CD4-positive, alpha-beta T cell treated with Interferon gamma for 1 hour (primary cell): ENCODE measurements at places on chromosomes 6 and 20.

- DNase-seq = no peak
These were observed 47.1 kb downstream of the HAO1 start for GRCh38 chr20:7893014-7893730.

GRCh38 chr6:13539572-13539971 lies 34.8 kb upstream of the SIRT5 start:
- DNase-seq = no peak

DNA sequence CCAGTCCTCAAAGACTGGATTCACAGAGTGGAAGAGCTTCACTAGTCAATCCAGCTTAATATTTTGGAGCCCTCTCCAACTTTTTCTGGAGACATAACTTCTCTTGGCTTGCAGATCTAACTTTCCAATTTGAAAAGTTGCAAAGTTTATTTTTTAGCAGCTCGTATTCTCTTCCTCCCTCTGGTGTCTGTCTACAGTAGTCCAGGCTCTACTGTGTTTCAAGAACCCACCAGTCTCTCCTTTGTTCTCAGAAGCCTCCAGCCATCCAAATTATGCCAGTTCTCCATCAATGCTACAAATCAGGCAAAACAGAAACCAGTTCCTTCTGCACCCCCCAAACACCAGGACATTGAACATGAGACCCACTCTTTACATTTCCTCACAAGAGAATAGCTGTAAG lies 376.1 kb upstream of the OPRM1 start:
- no peak for DNase-seq

GRCh38 chr20:1334761-1335160 lies 5.8 kb upstream of the SDCBP2 start:
- no peak for DNase-seq

DNA sequence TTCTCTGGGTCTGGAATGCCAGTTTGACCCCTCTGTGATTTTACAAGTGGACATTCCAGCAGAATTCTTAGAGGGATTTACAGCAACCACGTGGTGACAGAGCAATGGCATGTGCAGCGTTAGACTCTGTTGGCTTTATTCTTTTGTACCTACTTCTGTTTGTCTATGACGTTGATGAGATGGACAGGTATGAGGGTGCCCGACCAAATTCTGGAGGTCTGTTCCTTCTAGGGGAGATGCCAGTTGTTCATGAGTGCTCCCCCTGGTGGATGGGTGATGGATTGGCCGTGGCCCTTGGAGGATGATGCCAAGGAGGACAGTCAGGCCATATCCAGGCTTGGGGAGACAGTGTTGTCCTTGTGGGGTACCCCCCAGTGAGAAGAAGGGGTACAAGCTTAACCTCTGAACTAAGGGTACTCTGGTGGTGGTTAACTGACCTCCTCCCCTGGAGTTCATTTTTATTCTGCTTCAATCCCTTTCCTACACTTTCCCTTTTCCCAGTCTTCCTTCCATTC lies 198.6 kb downstream of the DTNBP1 start:
- DNase-seq = peak; percentile 45

DNA sequence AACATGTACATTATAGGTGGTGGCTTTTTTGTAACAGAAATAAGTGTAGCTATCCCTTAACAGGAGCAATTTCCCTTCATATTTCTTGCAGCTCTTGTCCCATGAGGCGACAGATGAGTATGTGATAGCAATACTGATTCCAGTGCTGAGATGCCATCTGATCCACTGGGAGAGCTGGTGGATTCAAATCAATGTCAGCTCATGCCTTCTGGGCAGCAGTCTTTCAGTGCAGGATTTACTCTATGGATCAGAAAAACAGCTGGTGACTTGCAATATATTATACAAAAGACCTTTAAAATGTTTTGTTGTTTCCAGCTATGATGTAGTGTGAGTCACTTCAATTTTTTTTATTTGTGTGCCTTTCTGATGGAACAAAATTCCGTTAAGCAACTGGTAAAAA lies 259.9 kb upstream of the SASH1 start:
- DNase-seq = no peak

DNA sequence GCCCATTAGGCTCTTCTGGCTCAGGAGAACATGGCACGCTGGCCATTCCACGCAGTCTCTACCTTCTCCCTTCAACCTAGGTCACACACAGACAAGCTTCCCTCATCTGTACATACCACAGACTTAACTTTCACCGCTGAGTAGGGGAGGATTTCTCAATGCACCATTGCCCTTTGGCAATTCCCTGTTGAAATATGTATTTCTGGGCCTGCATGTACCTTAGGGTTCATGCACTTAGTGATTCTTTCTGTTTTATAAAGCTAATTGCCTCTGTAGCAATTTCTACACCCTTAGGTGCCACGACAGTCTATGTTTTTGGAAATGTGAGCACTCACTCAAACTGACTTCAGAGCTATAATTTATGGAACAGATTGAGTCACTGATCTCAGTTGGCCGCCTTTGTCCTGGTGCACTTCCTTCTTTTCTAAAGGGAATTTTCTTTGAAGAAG lies 253.8 kb upstream of the PRDM1 start:
- DNase-seq = no peak

GRCh38 chr6:139486476-139486799 lies 112.0 kb upstream of the CITED2 start:
- no peak for DNase-seq

DNA sequence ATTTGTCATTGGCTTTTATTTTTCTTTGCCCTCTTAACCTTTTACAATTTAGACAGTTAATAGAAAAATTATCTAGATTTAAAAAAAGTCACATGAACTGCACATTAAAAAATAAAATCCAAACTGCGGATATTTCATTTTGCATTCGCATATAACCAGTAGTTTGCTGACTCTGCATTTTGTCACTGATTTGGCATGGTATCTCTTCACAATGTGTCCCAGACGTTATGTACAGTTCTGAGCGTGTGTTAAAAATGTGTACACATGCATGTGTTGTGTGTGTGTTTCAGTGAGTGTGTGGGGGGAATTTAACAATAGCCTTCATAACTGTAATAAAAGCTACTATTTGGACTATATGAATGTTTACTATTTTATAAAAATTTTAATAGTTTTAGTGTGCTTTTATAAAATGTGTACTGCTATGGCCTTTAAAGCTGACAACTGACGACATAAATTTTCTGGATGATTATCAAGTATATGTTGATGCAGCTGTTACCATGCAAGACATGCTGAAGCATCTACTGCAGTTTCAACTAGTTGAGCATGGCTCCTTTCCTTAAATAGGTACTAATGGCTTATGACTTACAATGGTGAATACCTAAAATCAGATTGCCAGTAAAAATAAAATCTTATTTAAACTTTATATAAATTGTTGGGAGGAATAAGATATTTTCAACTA lies 67.7 kb downstream of the HMGCLL1 start:
- DNase-seq = no peak

DNA sequence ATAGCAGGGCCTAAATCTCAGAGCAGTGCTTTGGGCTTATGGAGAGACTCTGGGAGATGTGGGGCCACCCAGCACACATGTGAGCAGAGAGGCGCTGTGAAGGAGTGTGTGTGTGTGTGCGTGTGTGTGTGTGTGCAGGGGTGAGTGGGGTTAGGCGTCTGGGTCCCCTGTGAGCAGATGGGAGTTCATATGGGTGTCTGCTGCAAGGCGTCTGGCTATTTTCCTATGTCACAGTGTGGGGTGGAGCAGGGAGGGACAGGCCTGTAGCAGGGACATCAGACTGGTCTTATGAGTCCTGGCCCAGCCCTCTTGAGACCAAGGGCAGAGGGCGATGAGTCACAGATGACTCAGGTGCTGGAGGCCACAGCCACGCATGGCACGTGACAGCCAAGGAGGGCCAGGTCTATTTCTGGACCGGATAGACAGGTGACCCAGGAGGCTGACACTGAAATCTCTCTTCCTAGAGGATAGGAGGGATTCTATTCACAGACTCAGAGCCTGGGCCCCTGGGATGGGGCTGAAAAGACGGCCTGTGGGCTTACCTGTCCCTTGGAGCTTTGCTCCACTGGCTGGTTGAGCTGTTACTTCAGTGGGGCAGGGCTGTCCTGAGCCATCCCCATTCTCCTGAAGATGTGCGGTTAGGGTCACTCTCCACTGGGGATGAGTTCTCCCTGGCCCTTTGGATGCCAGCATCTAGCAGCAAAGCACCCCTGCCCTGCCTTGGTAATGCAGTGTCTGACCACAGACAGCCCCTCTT lies 28.9 kb downstream of the VEGFA start:
- peak; percentile 65 for DNase-seq

DNA sequence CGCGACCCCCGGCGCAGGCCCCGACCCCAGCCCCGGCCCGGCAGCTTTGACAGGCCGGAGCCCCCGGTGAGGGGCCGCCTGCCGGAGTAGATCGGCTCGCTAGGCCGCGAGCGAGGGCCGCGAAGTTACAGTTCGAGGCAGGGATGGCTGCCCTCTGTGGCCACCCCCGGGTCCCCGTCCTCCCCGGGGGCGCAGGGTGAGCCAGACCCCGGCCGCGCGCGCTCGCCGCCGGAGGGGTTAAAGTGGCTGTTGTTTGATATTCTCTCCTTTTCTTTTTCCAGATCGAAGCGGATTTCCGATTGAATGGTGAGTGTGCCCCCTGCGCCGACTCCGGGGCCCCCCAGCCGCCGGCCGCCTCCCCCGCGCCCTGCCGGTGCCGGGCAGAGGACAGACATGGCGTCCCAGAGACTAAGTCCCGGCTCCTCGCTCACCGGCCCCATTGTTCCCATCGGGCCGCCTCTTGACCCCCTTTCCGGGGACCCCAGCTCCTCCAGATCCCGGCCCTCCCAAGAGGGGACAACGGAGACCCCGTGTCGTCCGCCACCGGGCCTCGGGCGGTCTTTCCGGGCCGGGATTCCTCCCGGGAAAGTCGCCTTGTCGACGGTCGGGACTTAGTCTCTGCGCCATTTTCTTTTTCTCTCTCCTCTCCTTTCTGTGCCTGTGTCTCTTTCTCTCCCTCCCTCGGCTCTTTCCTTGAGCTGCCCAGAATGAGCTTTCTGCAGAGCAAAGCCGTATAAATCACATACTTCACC lies 704 bp downstream of the TOP1 start:
- peak; percentile 9 for DNase-seq

GRCh38 chr20:4064144-4064909 lies 49.0 kb upstream of the RNF24 start:
- peak; percentile 34 for DNase-seq

GRCh38 chr6:146191166-146191565 lies 162.3 kb downstream of the GRM1 start:
- DNase-seq = no peak

GRCh38 chr20:3510110-3510509 lies 39.3 kb downstream of the ATRN start:
- DNase-seq = no peak

DNA sequence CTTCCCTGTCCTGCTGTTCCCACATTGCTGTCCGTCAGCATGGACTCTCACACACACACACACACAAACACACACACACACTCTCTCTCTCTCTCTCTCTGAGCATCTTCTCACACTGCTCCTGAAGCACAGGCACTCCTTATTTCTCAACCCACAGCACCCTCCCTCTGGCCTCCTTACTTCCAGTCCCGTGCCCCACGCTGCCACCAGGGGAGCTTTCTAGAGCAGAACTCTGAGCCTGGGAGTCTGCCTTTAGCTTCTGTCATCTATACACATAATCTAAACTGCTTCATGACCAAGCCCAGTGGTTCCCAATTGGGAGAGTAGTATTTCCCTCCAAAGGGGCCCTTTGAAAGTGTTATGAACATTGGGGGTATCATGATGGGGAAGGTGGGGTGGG lies 29.1 kb downstream of the HECA start:
- DNase-seq = peak; percentile 16

GRCh38 chr6:163226181-163226835 lies 188.2 kb upstream of the QKI start:
- DNase-seq = no peak

DNA sequence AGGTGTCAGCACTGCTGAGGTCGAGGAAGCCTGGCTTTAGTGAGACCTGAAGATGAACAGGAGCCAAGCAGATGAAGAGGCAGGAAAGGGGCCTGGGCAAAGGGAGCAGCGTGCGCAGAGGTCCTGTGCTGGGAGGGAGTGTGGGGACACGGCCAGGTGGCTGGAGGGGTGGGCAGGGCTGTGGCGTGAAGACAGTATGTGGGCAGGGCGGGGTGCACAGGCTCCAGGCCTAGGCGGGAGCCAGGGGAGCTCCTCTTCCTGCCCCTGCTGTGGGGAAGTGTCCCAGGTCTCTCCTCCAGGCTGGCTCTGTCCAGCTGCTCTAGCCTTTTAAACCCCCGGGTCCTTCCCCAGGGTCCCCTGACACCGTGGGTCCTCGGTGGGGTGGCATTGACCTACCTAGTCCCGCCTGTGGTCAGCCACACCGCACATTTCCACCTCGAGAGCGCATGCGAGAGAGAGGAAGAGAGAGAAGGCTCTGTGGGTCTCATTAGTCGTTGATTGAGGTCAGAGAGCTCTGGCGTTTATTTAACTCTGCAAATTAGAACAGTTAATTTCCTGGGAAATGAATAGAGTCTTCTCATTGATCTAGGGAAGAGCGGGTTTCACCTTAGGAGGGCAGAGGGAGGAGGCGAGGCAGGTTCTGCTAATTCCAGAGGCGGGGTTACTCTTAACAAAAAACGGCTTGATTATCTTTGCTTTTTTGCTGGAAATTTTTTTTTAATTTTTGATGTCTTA lies 68.8 kb downstream of the CDH4 start:
- no peak for DNase-seq

GRCh38 chr6:145506565-145506964 lies 228.8 kb downstream of the EPM2A start:
- no peak for DNase-seq

DNA sequence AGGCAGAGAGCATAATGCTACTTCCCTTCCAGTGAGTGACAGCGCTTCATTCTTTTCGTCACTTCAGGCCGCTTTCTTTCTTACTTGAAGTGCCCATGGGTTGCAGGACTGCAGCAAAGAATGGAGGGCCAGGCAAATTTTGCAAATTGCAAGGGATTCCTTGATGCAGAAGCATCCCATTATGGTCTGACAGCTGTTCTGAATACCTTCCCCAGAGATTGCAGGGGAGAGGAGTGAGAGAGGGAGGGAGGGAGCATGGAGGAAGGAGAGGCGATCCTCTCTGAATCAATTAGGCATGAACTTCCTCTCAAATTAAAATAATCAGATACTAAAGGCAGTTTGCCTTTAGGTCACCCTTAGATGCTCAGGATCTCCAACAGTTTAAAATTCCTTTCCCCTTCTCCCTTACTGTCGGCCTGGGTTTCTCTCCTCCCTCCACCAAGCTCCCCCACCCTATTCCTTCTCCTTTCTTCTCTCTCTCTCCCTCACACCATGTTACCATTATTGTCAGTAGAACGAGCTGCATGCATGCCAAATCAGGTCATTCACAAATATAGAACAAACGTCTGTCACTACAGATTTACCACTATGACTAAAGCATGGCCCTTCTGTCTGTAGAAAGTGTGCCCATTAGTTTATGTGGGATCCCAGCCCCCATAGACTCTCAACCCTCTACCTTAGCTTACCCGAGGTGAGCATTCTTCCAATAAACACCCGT lies 289.2 kb downstream of the CD83 start:
- no peak for DNase-seq

DNA sequence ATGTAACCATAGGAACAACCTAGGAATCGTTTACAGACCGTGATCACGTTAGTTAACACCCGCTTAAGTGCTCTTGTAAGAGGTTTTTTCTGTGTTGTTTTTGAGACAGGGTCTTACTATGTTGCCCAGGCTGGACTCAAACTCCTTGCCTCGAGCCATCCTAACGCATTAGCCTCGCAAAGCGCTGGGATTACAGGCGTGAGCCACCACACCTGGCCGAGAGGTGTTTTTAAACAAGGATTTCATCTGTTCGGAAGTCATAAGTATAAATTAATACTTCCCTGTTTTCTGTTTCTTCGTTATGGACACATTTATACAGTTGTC lies 727 bp downstream of the MRS2 start:
- no peak for DNase-seq

- DNase-seq = no peak
These were observed 1.1 kb downstream of the ID1 start for GRCh38 chr20:31605902-31606803.

- DNase-seq = no peak
These were observed 79.8 kb upstream of the SCAF8 start for GRCh38 chr6:154653385-154653784.
